ENCODE measurements at places on chromosomes 2 and 18.

DNA sequence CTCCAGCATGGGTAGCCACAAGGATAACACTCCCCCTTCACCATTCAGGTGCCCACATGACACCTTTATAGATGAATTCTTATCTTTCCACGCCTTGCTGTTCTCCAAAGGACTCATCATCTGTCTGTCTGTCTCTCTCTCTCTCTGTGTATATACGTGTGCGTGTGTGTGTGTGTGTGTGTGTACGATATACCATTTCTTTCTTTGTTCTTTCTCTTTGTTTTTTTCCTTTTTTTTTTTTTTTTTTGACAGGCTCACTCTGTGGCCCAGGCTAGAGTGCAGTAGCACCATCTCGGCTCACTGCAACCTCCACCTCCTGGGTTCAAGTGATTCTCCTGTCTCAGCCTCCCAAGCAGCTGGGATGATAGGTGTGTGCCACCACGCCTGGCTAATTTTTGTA, 98.2 kb downstream of the DLGAP1 start:
- DNase-seq, result no peak

DNA sequence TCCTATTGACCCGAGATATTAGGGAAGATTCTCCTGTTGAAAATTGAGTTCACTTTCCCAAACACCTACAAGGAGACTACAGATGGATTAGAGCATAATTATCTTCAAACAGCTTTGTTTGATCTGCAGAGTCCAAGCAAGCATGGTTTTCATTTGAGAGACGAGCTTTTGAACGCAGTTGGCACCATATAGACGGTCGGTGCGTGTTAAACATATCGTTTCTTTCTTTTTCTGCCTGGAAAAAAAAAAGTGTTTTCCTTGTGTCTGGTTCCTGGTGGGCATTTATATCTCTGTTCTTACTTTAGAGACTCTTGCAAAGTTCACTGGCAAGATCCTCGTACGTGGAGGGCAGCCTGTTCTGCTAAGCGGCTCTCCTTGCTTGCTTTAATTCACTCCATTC, 248.9 kb downstream of the TMEM182 start:
- no peak for DNase-seq

GRCh38 chr2:44169155-44169898, 652 bp downstream of the PPM1B start:
- peak; percentile 34 for DNase-seq

DNA sequence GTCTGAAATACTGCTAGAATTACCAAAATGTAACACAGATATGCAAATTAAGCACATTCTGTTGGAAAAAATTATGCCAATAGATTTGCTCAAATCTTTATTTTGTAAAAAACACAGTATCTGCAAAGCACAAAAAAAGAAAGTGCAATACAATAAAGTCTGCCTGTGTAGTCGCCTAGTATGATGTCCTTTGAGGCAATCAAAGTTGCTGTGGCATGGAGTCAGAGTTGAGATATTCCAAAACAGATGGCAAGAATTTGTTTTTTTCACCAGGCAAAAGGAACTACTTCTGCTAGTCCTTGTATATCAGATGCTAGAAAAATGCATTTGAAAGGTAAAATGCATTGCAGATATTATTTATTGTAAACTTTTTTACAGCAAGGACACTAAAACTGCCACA, 531.3 kb upstream of the TMEFF2 start:
- DNase-seq, result no peak

DNA sequence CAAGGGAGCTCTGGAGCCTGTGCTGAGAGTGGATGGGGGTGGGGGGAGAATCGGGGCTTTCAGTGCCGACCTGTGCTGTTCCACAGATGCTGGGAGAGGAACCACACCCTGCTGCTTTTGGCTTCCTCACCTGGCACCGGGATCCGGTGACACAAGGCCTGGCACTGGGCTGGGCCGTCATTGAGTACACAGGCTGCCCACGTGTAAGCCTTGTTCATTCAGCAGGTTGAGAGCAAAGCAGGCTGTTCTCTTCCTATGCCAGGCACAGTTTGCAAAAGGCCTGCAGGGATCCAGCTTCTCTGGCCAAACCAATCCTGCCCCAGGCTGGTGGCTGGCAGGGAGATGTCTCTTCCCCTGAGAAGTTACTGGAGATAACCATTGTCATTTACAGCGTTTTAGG, 17.1 kb downstream of the TRIB2 start:
- DNase-seq, result no peak

DNA sequence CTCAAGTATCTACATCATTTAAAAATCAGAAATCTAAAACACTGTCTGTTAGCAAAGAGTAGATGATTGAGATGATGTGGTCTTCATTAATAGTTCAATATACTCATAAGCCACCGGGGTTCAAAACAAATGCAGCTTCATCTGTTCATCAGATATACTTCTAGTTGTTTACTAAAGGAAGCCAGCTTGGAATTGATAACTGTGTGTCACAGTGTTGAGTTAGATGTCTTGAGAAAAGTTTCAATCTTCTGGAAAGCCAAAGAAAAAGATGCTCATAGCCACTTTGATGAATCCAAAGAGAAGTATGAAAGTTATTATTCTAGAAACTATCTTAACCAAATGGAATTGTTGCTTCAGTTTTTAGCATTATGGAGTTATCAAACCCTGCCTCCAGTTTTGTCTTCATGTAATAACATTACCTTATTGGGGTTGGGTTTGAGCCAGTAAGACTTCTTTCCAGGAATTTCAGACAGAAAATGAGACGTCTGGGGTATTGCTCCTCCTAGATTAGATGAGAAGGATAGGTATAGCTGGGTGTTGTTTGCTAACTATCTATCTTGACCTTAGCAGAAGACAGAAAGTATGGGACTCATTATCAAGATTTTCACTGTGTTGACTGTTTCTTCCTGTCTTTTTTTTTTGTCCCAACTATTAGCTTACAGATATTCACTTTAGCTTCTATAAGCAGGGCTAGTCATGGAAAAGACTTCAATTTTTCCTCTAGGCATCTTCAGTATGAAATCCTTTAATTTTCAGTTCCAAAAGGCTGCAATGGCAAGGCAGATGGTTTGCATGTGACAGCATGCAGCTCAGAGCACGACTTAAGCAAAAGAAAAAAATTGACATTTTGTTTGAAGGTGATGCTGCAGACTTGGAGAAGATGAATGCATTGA, 66.5 kb downstream of the LNPK start:
- no peak for DNase-seq

- DNase-seq, result no peak
Observed at GRCh38 chr2:31253356-31254131, 19.6 kb downstream of the EHD3 start.
